Stimulated activated CD8-positive, alpha-beta memory T cell treated with anti-CD3 and anti-CD28 coated beads, Interleukin-4, amount 100 ng/mL, for 1 hour (primary cell): ENCODE measurements at places on chromosomes 4 and X.

DNA sequence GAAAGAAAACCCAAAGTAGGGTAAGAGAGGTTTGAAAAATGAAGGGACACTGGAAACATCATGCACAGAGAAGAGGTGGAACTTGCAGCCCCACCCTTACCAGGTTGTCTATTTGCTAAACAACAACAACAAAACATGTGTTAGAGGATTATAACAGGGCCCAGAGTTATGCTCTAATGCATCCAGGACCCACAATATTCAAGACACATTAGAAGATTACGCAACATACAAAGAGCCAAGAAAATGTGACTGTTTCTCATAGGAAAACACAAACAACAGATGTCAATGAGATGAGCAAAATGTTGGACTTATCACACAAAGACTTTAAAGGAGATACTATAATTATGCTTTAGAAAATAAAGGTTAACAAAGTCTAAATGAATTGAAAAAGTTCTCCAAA lies 128.5 kb downstream of the LRBA start:
- DNase-seq, result no peak

- no peak for DNase-seq
These were observed 30.6 kb downstream of the GUCY1B1 start for GRCh38 chr4:155789391-155789790.

DNA sequence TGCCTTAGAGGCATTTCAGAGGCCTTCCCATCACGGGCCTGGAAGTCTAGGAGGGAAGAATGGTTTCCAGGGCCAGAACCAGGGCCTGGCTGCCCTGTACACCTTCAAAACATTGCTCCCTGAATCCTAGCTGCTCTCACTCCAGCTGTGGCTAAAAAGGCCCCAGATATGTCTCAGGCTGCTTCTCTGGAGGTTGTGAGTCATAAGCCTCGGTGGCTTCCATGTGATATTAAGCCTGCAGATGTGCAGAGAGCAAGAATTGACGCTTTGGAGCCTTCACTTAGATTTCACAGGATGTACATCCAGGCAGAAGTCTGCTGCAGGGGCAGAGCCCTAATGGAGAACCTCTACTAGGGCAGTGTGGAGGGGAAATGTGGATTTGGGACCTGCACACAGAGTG lies 502.5 kb downstream of the GRXCR1 start:
- no peak for DNase-seq

DNA sequence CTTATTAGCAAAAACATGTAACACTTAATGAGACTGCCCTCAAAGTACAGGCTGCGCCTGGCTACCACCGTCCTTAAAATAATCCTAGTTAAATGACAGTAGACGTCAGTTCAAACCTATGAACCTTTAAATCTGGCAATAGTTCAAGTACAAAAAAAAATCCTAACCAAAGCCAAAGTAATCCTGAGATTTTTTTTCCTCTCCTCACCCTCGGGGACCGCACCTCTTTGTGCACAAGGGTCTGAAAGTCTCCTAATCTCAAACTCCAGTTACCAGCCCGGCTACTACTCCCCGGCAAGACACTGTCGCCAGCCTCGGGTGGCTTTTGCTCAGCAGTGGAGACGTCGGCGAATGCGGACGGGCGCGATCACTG lies 439 bp downstream of the SEC31A start:
- DNase-seq, result no peak

GRCh38 chr4:171583790-171584189 lies 229.4 kb upstream of the GALNTL6 start:
- no peak for DNase-seq

DNA sequence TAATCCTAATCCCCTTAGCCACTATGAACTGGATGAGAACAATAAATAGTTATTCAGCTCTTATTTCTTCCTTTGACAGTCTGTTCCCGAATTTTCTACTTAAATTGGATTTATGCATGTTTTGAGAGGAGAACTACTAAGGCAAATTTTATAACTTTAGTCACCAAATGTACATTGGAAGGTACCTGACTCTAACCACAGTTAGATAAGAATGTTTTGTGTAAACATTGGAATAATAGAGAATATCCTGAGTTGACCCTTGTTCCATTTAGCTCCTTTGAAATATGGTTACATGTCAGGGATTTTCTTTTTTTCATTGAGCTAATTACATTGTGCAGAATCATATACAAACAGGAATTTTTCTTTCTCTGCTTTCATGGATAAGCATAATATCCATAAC lies 202.6 kb downstream of the TLL1 start:
- DNase-seq, result no peak

DNA sequence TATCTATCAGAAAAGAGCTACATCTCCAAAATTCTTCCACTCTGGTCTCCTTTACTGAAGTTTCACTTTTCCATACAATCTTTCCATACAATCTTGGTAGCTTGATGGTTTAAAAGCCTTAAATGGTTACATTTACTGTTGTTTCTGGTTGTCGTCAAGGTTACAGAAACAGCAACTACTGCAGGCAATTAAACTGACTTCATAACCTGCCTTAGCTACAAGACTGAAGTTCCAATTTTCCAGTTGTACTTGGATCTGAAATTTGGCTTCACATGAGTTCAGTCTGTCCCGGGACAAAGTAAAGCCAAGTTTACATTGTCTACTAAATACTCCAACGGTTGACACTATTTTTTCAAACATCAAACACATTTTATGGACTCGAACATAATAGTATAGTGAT lies 326.4 kb downstream of the ANKRD50 start:
- no peak for DNase-seq

- DNase-seq, result no peak
These were observed 13.4 kb downstream of the ARHGEF6 start for GRCh38 chrX:136767104-136767941.

GRCh38 chr4:118989098-118990080 lies 100.7 kb downstream of the SYNPO2 start:
- DNase-seq, result no peak

DNA sequence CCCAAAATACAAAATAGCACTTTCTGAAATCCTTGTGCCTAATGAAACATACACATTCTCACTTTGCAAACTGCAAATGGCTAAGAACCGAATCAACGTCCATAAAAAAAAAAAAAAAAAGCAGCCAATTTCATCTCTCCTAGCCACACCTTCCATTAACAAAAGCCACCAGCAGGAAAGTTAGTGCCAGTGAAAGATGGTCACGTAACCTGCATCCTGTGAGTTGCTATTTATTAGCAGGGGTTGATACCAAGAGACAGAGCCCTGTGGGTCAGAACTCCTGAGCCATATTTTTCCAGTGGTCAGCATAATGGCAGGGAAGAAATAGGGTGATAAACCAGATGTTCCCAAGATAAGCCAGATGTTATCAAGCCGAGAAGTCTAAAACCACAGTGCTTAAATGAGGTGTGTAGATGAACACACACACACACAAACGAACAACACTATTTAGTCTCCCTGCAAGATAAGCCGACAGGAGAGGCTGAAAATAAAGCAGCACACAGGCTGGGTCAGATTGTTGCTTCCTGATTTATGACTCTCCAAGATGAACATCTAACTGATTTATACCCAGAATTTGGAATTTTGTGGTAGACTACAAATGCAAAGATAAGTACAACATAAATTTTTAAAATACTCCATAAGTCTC lies 11.5 kb downstream of the PPARGC1A start:
- DNase-seq, result no peak

GRCh38 chr4:34091451-34091850 lies 2152.9 kb downstream of the ARAP2 start:
- no peak for DNase-seq

DNA sequence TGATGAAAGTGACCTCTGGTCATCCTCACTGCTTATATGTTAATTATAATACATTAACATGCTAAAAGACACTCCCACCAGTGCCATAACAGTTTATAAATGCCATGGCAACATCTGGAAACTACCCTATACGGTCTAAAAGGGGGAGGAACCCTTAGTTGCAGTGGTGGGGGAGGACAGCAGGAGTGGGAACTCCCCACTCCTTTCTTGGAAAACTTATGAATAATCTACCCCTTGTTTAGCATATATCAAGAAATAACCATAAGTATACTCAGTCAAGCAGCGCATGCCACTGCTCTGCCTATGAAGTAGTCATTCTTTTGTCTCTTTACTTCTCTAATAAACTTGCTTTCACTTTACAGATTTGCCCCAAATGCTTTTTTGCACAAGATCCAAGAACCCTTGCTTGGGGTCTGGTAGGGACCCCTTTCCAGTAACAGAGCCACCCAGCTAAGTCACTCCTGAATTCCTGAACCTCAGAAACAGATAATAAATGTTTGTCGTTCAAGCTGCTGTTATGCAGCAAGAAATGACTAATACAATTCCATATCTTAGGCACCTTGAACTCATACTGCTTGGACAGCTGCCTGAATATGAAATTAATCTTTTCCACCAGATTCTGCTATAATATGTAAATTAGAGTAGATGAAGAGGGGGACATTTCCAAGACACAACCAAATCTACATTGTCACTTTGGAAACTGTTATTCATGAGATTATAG lies 14.4 kb upstream of the REPS2 start:
- DNase-seq, result no peak

- DNase-seq, result no peak
These were observed 56.9 kb upstream of the GPRIN3 start for GRCh38 chr4:89364541-89364940.

- DNase-seq, result peak; percentile 52
These were observed 571 bp downstream of the CCNI start for GRCh38 chr4:77074981-77075855.

- no peak for DNase-seq
These were observed 237.2 kb upstream of the FSTL5 start for GRCh38 chr4:162401021-162401420.

DNA sequence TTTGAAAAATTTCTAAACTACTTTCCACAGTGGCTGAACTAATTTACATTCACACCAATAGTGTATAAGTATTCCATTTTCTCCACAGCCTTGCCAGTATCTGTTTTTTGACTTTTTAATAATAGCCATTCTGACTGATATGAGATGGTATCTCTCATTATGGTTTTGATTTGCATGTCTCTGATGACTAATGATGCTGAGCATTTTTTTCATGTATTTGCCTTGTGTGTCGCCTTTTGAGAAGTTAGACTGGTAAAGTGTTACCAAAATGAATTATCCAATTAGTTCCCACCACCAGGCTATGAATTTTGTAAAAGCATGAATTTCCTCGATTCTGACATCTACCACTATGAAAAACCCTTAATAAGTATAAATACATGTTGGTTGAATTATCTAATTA lies 242.2 kb upstream of the GK2 start:
- no peak for DNase-seq

DNA sequence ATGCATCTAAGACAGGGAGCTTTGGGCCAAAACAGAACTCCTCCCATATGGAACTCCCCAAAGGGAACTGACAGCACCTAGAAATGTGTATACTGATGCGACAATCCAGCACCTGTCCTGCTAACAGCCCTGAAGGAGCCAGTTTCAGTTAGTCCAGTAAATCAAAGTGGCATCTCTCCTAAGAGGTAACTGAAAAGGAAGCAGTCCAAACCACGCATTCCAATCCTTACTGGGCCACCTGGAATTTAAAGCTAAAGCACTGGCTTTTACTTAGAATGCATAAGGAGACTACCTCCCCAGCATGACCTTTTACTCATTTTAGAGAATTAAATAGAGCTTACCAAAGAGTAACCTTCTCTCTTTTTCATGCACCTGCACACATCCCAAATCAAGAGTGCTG lies 586.8 kb upstream of the PITX2 start:
- DNase-seq, result no peak

- DNase-seq, result no peak
These were observed 65.0 kb downstream of the INPP4B start for GRCh38 chr4:142781114-142781513.

DNA sequence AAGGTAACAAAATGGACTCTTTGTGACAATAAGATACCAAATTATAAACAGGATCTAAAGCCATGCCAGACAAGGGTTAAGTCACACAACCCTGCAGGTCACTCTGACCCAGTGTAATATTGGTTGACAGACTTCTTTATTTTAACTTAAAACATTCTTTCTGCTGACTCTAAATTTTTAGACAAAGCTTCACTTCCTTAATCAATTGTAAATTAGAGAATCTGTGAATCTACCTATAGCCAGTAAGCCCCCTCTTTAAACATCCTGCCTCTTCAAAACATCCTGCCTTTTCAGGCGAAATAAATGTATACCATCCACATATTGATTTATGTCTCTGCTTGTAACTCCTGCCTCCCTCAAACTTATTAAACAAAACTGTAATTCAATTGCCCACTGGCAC lies 14.2 kb downstream of the NUDT6 start:
- DNase-seq, result no peak

DNA sequence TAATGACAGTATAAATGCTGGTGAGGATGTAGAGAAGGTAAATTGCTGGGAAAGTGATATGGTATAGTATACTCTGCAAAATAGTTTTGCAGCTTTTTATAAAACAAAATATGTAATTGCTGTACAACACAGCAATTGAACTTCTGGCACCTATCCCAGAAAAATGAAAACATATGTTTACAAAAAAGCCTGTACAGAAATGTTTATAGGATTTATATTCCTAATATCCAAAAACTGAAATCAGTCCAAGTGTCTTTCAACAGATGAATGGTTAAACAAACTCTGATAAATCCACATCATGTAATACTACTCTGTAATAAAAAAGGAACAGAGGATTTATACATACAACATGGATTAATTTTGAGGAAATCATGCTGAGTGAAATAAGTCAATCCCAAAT lies 198.4 kb upstream of the ACTRT1 start:
- no peak for DNase-seq

DNA sequence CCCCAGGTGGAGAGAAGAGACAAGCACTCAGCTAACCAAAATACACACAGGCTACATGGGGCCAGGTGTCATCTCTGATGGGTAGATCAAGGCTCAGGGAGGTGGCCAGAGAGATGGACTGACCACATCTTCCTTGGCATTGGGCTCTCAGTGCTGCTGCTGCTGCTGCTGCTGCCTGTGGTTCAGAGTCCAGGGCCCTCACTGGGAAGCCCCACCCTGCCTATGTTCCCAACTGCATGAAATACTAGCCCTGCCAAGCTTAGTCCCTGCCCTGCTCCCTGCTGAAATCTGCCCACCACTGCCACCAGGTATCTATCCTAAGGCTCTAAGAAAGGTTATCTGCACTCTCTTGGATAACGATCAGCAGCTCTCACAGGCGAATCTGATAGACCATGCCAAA lies 118.7 kb downstream of the EFHC2 start:
- no peak for DNase-seq

DNA sequence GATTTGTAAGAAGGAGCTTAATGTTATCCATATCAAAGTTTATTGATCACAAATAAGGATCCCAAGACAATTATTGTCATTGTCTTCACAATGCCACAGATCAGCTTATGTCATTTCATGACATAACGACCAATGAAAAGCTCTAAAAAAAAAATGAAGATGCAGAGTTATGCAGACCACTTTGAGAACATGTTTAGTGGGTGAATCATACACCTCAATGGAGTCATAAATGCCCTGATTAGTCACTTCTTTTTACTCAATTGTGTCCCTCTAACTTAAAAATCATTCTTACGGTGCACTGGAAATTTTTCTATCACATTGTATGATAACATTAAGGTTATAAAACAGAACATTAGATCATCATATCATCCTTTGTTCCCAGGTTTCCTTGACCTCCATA lies 87.6 kb upstream of the GABRG1 start:
- no peak for DNase-seq

- no peak for DNase-seq
These were observed 141.8 kb downstream of the TSPAN5 start for GRCh38 chr4:98516441-98517217.

- no peak for DNase-seq
These were observed 44.7 kb downstream of the GALNT7 start for GRCh38 chr4:173213296-173213695.
